ENCODE measurements at places on chromosomes 5 and 9.
A peak's percentile ranks its signal among the peaks of the same experiment; 100 is the strongest.

DNA sequence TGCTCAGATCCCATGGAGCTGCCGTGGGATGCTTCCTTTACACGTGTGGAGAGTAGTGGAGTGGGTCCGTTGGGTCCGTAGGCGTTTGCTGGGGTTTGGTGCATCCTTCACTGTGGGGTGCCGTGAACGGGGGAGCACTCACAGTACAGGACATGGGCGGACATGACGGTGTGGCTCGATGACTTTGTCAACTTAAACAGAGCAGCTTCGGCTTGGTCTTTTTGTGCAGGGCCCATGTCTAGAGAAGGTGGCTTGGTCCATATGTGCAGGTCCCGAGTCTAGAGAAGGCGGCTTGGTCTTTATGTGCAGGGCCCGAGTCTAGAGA lies 26.4 kb upstream of the EXOC3 start:
- no peak for DNase-seq

DNA sequence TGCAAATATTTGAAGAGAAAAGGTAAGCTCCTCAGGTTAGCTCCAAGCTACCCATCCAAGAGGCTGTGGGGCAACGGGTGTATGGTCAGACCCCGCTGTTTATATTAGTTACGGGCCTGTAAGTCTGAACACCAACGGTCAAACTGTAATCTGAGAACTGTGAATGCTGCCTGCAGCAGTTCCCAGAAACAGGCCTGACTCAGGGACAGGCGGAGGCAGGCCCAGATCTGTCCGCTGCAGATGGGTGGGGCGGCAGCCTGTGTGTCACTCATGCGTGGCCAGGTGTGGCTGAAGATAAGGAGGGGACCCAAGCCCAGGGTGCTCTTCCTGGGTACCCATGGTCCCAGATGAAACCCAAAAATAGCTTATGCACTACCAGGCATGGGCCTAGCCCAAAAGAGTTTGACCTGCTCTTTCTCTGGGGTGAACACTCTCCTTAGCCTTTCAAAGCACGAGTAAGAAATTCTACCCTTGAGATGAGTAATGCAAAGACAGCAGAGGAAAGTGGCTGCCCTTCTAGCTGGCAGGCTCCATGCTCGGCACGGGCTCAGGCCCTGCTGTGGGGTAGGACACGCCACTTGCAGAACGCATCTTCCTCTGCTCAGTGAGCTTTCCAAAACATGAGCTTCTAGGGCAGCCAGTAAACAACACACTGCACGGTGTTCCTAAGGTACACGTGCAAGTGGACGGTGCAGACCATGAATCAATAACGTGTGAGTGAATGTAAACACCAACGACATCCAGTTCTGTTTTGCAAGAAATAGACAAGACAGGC lies 9.1 kb downstream of the UBAC1 start:
- DNase-seq: peak; percentile 79

GRCh38 chr9:111056538-111056937 lies 18.3 kb upstream of the LPAR1 start:
- no peak for DNase-seq

- DNase-seq: no peak
Observed at GRCh38 chr5:171585981-171586380, 166.5 kb downstream of the FGF18 start.

- DNase-seq: no peak
Observed at GRCh38 chr9:90822866-90823265, 21.2 kb downstream of the SYK start.

DNA sequence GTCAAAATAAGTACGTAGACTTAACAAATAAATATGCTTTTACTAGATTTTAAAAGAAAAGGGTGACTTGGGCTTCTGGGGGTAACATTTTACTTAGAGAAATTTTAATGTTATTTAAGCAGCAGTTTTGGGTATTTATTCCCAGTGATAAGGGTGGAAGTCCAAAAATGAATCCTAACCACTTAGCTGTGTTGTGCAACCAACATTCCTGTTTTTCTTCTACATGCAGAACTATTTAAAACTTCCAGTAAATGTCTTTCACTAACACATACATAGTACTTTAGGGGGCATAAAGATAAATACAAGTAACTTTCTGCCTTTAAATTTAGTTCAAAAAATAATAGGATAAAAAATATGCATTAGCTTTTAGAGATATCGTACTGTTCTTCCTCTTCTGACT lies 436.7 kb downstream of the CTNND2 start:
- DNase-seq: no peak

DNA sequence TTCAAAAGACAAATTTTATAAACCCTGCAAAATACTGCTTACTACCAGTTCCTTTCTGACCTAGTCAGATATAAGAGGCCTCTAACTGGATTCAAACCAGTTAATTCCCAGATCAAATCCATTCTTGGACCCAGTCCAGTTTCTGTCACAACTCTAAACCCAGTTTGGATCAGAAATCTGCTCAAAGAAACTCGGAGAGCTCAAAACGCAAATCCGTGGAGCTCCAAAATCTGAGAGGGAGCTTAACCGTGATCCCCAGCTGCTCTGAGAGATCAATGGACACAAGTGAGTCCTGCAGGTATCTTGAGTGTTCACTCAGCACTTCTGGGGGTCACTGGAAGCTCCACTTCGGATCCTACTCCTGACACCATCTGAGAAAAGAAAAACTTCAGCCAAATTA lies 348.1 kb upstream of the PTGER4 start:
- DNase-seq: no peak

GRCh38 chr5:54862036-54862435 lies 123.4 kb downstream of the ESM1 start:
- DNase-seq: no peak

- DNase-seq: no peak
Observed at GRCh38 chr9:134347996-134348395, 21.7 kb downstream of the RXRA start.
